ENCODE measurements at places on chromosomes 5 and 9.

- DNase-seq: no peak
Measured at GRCh38 chr5:72079288-72079687, 28.0 kb upstream of the MAP1B start.

- DNase-seq: no peak
Measured at GRCh38 chr5:169413416-169413815, 112.5 kb upstream of the SLIT3 start.

DNA sequence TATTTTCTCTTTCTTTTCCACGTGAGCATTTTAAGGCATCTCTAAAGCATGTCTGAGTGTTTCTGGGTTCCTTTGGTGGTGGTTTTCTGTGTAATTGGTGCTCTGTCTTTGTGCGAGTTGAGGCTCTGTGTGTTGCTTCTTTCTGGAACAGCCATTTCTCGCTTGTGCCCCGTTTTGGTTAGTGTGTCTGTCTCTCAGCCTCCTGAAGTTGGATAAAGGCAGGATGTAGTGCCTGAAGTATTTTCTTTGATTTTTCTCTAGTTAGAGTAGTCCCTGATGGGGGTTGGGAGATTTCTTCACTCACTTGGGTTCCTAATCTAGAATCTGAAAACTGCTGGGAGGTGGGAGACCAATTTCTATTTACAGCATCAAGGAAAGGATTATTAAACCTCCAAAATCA, 129.7 kb upstream of the TMEM161B start:
- no peak for DNase-seq

DNA sequence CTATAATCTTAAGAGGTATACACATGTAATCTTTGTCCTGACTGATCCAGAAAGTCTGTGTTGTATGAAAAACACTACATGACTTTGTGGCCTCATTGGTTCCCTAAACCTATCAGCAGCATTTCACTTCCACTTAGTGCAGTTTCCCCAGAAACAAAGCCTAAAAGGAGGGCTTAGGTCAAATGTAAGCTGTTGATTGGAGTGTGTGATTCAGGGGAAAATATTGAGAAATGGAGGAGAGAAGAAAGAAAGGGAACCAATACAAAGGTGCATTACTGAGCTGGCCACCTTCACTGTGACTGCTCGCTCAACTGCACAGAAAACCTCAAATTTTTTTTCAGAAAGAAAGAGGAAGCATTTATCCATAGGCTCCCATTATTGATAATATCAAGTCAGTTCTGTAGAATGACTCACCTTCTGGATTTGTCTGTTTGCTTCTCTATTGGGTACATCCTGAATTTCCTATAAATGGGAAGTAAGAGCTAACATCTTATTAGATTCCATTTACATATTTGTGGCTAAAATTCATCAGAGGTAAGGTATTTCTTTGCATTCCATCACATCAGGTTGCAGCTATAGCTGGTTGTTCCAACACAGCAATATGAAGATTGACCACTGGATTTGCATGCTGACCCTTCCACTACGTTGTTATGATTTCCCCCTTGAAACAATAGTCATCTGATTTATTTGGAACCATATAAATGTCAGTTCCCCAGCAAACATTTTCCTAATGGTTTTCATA, 10.3 kb upstream of the FST start:
- no peak for DNase-seq

DNA sequence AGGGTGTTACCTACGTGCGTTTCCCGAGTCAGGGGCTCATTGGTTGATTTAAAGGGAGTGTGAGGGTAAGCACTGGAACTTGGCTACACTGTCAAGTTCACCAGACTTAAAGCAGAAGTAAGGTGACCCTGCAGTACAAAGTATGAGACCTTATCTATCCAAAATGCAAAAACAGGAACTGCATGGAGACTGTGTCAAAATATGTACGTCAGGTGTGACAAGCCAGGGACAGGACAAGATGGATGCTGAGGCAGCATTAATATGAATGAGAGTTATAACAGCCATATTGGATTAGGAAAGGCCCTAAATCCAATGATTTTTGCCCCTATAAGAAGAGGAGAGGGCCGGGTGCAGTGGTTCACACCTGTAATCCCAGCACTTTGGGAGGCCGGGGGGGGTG, 15.4 kb upstream of the SUSD3 start:
- no peak for DNase-seq

DNA sequence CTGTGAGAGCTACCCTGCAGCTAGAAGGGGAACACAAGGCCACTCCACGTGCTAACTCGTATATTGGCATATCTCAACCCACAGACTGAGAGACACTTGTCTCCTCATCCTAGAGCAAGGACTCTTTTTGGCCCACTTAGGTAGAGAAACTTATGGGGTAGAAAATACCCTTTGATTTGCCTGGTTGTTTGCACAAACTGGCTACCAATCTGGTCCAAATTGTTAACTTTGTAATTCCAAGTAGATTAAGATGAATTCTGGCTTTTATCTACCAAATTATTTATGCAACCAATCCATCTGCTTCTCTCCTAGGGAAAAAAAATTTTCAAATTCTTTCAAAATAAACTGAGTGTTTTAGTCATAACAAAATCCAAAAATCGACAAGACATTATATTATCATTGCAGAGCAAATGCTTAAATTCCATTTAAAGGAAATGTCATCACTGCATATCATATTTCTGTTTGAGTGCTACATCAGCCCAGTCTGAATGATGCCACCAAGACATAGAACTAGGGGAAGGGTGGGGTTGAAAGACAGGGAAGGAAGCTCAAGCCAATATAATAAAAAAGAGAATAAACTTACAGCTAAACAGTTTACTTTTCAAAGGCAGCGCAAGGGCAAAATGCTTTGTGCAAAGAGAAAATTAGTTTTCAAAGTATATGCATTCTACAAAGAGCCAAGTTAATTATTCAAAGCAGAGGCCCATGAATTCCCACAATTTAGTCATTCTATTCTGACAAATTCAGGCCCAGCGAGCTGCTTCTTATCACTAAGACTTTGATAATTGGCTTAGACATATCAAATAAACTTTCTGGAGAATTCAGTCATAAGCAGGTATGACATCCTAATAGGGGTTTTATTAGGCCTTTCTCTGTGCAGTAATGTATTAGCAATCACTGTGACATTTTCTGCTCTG, 198.0 kb downstream of the CAAP1 start:
- no peak for DNase-seq

- peak; percentile 43 for DNase-seq
Measured at GRCh38 chr5:156020647-156021046, 306.3 kb upstream of the SGCD start.

GRCh38 chr5:40521108-40521785, 158.5 kb upstream of the PTGER4 start:
- DNase-seq: no peak

DNA sequence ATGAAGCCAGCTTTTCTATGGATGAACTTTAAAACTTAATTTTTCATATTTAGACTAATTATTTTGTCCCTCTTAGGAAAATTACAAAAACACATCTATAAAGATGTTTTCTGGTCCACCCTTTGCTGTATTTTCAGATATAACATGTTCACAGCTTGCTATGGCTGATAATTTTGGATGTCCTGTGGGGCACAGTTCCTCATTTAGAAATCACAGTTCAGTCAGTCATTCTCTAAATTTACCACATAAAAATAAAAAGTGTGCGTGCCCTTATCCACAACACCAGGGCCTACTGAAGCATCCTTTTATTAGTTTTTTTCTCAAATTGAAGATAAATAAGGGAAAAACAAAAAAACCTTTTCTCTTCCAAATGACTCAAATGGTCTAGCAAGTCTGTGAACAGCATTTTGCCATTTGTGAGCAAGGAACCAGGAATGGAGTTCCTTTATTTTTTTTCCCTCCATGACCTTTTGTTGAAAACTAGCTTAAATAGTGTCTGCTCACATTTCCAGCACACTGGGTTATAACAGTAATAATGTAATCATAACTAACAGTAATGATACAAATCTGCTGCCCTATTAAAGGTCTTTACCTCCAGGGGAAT, 87.1 kb downstream of the CEMIP2 start:
- DNase-seq: no peak
